GM12865 (cell line): ENCODE measurements at places on chromosomes 7 and 10.
A peak's percentile ranks its signal among the peaks of the same experiment; 100 is the strongest.

DNA sequence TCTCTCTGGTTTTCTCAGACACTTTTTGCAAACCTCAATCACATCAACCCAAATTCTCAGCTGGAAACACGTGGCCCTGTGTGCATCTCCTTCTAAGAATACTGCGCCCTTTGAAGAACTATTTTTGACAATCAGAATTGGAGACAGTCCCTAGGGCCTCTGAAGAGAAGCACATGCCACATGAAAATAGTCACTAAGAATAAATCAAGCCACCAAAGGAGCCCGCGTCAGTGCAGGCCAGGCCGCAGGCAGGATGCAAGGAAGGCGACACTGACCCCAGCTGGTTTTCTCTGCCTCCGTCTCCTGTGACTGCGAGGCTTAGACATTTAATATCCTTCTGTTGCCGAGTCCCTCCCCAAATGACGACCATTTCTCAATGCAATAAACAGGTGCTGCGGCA is 88.0 kb upstream of the ADAM12 start:
- DNase-seq = no peak

DNA sequence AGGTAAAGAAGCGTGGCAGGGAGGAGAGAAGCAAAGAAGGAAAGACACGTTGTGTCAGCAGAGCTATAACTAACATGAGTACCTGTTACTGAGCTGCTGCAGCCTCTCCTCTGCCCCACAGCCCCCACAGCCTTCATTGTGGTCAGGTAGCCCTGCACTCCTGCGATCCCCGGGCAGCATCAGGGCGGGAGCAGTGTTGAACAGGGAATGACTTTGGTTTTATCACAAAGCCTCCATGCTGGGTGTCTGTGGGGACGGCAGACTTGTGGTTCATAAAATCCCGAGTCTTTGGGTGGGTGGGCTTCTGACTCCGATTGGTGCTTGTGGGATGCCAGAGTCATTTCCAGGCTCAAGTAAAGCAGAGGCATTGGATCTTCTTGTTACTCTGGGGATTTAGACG is 14.8 kb upstream of the PRKAG2 start:
- no peak for DNase-seq

DNA sequence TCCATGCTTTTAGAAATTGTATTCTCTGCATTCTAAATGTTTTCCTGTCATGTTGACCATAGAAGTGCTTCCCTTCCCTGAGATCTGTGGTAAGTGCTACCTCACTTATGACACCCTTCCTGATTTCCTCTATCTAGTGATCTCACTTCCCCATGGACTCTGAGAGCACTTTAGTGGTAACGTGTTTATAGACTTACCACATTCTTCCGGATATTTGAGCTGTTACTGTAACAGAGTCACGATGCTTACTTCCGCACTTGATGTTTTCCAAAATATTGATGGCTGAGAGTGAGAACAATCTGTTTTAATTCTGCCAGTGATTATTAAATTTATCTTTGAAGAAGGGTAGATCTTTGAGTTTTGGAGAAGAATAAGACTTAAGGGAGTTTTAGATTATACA is 60.1 kb upstream of the NAMPT start:
- no peak for DNase-seq

DNA sequence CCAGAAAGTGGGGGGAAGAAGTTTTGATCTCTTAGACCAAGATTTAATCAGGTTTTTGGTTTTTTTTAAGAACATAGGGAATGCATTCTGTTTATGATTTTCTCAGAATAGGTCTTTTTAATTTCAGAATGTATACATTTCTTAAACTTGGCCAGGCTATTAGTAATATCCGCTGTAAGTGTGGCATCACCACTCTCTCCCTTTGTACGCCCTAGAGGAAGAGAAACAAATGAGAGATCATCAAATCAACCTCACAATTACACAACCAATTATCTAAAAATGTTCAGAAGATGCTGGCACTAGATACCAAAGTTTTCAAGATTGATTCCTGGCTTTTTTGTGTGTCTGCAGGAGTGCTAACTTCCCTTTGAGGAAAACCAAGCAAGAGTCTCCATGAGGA is 70.0 kb downstream of the KLF6 start:
- DNase-seq = no peak

DNA sequence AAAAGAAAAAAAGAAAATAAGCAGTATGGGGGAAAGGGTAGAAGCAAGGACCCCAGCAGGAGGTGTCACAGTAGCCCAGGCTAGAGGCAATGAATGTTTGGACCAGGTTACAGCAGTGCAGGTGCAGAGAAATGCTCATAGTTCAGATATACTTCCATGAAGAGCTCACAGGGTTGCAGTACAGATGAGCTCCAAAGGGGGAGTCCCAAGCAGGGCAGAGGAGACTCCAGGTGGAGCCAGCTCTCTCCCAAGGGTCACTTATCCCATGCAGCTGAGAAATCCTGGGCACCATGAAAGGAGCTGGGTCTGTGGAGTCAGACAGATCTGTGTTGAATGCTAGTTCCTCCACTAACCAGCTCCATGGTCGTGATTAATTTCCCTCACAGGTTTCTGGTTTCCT is 174.9 kb downstream of the C7orf25 start:
- DNase-seq = no peak

GRCh38 chr10:97765201-97765600 is 6.6 kb downstream of the SFRP5 start:
- DNase-seq = no peak

DNA sequence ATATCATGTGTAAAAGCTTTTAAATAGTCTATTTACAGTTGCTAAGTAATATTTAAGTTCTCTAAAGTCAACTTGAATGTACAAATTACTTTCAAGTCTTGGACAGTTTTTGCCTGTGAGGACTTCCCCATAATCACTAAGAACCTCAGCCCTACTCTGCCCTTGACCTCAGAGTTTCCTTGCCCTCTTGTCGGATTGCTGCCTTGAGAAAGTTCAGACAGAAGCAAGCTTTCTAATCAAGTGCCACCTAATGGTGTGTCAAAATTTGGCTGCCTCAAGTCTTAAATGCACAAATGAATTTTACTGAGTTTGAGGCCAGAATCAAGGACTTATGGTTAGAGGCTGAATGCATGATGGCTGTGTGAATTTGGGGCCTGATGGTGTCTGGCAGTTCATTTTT is 88.3 kb upstream of the KAT6B start:
- DNase-seq = peak; percentile 89

GRCh38 chr10:51950371-51950995 is 251.1 kb upstream of the CSTF2T start:
- DNase-seq = no peak
